ENCODE measurements at places on chromosomes 7 and 10.

DNA sequence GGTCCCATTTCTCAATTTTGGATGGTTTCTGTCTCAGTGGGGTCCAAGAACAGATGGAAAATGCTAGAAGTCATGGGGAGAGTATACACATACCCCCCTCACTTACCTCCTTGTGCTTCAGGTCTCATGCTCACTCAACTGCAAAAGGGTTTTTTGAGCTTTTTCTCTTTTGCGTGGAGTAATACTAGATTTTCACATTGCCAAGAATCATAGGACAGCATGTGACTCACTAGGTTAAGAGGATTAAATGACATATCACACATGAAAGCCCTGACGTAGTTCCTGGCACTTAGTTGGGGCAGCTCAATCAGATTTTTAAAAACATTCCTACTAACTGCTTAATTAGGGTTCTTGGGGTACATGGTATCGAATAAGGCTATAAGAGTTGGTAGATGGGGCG, 4.5 kb downstream of the PI4K2A start:
- no peak for DNase-seq

DNA sequence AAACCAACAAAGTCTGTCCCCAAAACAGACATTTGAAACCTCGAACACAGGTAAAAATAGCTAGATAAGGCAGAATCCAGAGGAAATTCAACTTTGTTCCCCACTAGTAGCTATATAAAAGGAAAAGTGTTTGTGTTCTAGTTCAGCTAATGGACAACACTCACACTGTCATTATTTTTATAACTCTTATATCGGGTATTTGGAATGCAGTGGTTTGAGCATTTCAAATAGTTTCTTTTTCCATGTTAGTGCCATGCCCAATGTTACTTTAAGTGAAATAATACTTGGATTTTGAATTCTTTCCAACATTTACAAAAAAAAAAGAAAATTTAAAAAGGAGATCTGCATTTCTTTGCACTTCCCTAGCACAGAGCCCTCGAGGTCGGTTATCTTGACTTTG, 213.6 kb downstream of the DOCK4 start:
- DNase-seq: no peak

GRCh38 chr10:51311228-51311627, 236.9 kb downstream of the PRKG1 start:
- no peak for DNase-seq

- DNase-seq: no peak
Observed at GRCh38 chr10:121984463-121984862, 4.5 kb upstream of the TACC2 start.

DNA sequence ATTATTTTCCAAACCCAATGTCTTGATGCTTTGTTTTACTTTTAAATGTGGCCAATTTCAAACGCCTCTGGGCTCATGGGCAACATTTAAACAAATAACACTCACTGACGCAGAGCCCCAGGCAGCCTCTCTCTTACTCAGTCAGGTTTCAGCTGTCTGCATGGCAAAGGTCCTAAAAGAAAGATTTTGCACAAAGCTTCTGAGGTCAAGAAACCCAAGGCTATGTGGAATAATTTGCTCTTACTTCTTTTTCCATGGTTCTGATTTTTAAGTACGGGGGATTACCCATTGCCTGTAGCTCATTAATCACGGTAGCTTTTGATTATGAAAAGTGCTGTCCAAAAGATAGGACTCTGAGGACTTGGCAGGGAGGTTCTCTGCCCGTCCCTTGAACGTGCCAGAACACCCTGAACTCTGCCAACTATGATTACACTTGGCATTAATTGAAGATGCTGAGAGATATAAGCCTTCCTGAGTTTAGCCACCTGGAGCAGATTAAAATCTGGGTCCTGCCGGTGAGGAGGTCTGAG, 14.1 kb upstream of the MSRB2 start:
- no peak for DNase-seq

GRCh38 chr7:1512781-1513656, 8.8 kb upstream of the INTS1 start:
- DNase-seq: peak; percentile 36

DNA sequence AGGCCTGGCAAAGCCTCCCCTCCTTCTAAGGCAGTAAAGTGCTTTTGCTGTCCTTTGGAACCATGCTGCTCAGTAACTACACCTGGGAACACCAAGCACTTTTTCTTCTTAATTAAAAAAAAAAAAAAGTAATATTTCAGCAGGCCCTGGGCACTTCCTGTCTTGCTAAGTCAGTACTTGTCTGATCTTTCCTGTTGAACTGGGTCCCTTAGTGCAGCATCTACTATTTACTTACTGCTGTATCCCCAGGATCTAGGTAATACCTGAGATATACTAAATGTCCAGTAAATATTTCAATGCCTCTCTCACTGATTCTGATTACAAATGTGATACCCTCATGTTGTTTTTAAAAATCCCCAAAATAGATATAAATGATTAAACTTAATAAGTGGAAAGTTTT, 77.4 kb downstream of the PPP1R3C start:
- no peak for DNase-seq

GRCh38 chr10:26516540-26517101, 78.5 kb downstream of the APBB1IP start:
- DNase-seq: no peak

DNA sequence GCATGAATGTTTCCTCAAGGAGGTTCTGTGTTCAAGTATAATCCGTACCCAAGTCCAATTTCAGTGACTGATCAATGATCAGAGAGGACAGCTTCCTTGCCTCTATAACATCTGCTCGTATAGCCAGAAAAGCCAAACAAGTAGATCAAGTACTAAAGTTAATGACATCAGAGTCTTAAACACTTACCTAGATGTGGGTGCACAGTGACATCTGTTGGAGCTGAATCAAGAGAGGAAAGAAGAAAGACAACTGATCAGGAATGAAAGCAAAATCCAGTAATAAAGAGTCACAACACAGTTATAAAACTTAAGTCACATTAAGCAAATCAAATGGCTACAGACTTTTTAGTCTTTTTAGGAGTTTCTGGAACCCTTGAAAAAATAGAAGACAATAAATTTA, 236.5 kb downstream of the RELN start:
- no peak for DNase-seq

DNA sequence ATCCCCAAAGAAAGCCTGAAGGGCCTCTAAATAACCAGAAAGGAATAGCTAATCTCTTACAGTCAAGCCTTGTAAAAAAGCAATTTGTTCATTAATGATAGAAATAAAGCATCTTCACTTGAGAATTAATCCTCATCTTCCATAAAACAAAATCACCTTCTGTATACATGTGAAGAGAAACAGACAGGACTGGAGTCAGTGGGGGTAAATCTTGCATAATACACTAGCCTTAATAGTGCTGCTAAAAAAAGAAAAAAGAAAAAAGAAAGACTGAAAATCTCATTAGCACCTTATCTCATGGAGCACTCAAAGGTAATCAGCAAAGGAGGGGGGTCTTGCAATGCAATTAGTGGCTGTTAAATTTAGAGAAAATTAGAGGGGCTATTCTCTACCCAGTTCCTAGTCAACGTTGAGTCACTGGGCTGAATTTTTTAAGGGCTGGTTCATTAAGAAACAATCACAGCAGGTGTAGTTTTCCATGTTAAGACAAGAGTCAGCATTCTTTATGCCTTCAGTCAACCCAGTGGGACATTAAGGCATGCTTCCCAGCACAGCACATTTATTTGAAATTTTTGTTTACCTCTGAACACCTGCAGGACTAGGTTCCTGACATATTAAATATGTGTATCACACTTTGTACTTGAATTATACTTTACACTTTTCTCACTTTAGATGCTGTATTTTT, 1455.7 kb upstream of the CELF2 start:
- no peak for DNase-seq

DNA sequence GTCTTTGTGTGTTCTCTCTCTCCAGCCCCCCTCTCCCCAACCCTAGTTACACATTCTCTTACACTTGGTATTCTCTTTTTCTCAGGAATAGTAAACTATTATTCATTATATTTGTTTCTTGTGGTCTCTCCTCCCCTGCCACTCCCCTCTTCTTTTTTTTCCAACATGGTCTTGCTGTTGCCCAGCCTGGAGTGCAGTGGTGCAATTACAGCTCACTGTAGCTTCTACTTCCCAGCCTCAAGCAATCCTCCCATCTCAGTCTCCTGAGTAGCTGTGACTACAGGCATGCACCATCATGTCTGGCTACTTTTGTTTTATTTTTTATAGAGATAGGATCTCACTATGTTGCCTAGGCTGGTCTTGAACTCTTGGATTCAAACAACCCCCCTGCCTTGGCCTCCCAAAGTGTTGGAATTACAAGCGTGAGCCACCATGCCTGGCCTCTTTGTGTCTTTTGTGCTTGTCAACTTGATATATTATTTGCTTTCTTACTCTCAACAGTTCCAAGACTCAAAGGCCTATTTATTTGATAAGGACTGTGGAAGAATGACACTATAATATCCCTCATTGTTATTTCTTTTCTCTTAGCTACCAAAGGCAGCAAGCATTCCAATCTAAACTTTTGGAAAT, 66.9 kb downstream of the MLLT10 start:
- no peak for DNase-seq

- DNase-seq: no peak
Observed at GRCh38 chr10:13079776-13080050, 20.2 kb upstream of the OPTN start.

GRCh38 chr10:4397337-4397736, 428.7 kb upstream of the AKR1E2 start:
- no peak for DNase-seq

- no peak for DNase-seq
Observed at GRCh38 chr7:115070311-115070710, 148.4 kb downstream of the MDFIC start.

GRCh38 chr10:111525696-111526095, 448.9 kb downstream of the ADRA2A start:
- DNase-seq: no peak

DNA sequence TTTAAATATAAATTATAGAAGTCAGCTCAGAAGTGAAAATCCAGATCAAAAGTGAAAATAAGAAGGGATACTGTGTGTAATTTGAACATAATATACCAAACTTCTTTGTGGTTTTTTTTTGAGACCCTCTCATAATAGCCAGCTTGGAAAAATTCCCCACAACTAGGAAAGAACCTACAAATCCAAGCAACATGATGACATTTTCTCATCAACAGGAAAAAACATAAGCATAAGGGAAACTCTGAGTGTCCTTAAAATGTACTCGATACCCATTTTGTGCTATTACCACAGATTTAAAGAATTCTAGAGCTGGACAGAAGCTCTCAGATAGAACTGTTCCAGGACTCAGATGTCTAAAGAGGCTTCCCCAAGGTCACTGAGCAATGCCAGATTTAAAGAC, 214.8 kb upstream of the KLF14 start:
- DNase-seq: no peak

GRCh38 chr10:23383637-23384036, 39.0 kb upstream of the C10orf67 start:
- DNase-seq: no peak

DNA sequence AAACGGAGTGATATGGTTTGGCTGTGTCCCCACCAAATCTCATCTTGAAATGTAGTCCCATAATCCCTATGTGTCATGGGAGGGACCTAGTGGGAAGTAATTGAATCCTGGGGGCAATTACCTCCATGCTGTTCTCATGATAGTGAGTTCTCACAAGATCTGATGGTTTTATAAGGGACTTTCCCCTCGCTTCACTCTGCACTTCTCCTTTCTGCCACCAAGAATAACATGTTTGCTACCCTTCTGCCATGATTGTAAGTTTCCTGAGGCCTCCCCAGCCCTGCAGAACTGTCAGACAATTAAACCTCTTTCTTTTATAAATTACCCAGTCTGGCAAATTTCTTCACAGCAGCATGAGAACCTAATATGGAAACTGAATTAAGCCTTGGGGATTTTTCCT, 19.1 kb downstream of the FAM3C start:
- DNase-seq: no peak

DNA sequence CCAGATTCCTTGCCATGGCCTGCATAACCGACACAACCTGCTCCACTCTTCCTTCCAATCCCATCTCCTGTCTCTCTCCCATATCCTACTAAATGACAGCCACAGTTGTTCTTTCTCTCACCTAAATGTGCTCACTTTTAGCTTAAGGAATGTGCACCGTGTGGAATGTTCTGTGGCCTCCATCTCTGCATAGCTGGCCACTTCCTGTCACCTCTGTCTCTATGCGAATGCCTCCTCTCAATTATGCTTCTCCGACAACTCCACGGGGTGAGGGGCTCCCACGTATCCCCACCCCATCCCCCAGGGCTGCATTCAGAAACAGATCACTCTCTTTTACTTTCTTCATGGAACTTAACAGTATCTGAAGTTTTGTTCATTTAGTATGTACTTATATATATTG, 110.7 kb downstream of the RAB18 start:
- DNase-seq: no peak

DNA sequence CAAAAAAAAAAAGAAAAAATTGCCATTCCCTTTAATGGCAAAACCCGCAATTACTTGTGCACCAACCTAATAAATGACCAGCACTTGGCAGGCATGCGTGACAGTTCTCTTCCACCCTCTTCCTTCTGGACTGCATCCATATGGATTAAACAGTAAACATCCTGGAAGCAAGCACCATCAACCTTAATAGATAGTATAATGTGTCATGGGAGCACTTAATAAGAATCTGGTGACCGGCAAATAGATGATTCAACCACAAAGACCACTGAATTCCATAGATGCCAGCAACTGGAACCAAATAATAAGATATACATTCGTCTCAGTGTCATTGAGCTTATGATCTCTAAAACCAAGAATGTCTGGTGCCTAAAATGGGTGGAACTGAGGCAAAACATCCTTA, 610.2 kb downstream of the CALN1 start:
- DNase-seq: no peak

DNA sequence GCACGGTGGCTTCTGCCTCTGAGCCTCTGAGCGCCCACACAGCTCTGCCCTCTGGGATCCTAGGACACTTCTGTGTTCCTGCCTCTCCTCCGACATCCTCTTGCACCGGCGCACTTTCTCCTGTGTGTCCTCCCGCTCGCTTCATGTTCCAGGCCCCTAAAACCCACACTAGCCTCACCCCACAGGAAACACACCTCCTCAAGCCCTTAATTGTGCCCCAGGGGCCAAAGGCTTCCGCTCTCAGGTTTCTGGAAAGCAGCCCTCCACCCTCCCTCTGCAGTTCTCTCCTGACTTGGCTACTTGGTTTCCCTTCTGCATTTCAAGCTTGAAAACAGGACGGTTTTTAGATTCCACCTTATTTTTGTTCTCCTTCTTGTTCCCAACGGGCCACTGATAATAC, 7.3 kb downstream of the GFRA1 start:
- DNase-seq: no peak

DNA sequence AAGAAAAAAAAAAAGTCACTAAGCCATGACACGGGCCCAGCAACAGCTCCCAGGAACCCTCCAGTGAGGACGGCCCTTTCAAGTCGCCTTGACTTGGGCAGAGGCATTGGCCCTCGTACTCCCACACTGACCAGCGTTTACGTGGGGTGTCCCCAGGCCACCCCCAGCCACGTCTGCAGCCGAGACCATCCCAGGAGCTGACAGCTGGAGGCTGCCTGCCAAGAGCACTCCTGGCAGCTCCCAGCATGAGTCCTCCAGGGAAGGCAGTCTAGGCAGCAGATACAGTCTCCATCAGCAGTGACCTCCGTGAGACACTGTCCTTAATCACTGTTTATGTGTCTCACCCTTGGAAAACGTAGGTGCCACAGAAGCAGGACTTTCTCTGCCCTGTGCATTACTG, 86.5 kb downstream of the PROSER2 start:
- no peak for DNase-seq
